ENCODE measurements at places on chromosomes 3 and 15. TPM values are rescaled to one million over a fixed set of nuclear protein-coding genes. Genes with fewer than 3 reads are reported as not detected.

DNA sequence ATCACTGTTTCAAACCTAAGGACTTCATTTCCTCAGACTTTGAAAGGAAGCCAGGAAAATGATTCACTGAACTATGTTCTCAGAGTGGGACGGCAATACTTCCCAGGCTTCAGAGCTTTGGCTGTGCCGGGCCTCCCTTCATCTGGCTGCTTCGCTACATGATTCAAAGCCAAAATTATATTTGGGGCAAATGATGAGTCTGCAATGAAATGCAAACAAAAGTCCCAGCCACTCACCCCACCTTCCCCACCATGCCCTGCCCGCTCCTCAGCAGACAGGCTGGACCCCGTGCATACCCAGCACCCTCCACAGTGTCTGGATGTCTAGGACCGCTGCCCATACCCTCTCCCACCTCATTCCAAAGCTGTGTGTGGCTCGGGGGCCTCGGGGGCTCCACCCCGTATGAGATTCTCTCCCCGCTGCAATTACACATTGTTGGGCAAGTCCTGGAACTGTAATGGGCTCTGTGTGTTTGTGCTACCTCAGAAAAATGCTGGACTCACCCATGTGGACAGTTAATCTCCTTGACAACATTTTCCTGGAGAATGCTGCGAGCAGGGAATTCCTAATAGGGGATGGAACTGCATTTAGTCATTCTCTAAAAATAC lies 32.2 kb downstream of the ATP10A start:
- peak; percentile 56 for DNase-seq

GRCh38 chr3:152177757-152178156 lies 91.0 kb upstream of the MBNL1 start:
- no peak for DNase-seq

- no peak for DNase-seq
These were observed 1.5 kb downstream of the CELF6 start for GRCh38 chr15:72318408-72318942.

DNA sequence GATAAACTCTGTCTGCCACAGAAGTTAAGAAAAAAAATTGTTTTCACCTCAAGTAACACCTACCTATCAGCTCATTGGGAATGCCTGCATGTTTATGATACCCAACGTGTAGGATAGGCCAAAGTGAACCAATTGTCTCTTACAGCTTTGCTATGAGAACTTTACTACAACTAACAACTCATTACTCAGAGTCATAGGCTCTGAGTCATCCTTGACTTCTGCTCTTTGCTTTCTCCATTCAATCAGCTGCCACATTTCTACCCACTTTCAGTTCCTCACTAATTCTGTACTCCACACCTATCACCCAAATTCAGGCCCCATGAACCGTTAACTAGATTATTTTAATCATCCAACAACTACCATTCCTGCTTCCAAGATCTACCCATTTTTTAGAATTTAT lies 843.9 kb downstream of the TUSC7 start:
- no peak for DNase-seq

GRCh38 chr3:45225465-45226205 lies 452 bp downstream of the TMEM158 start:
- DNase-seq = peak; percentile 43

DNA sequence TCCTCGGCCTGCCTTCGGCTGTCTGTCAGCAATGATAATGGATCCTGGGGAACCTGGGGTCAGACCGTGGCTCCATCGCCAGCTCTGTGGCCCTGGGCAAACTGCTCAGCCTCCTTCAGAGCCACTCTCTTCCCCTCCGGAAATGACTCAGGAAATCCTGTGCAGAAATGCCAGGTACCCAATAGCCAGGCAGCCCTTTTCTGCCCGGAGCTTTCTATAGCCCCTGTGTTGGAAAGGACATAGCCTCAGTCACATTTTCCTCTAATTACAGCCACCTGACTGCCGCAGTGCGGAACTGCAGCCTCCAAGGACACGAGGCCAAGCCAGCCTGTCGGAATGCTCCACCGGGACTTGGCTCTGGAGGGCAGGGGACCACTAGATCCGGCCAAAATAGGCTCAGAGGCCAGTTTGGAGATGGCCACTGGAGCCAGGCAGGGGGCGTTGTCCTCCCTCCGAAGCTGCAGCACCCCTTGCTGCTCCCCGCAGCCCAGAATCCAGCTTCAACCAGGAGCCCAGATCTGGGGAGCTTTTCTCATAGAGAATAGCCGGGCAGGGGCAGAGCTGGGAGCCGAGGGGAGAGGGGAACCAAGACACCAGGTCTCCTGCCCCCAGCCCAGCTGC lies 11.6 kb upstream of the ZXDC start:
- DNase-seq = peak; percentile 36

DNA sequence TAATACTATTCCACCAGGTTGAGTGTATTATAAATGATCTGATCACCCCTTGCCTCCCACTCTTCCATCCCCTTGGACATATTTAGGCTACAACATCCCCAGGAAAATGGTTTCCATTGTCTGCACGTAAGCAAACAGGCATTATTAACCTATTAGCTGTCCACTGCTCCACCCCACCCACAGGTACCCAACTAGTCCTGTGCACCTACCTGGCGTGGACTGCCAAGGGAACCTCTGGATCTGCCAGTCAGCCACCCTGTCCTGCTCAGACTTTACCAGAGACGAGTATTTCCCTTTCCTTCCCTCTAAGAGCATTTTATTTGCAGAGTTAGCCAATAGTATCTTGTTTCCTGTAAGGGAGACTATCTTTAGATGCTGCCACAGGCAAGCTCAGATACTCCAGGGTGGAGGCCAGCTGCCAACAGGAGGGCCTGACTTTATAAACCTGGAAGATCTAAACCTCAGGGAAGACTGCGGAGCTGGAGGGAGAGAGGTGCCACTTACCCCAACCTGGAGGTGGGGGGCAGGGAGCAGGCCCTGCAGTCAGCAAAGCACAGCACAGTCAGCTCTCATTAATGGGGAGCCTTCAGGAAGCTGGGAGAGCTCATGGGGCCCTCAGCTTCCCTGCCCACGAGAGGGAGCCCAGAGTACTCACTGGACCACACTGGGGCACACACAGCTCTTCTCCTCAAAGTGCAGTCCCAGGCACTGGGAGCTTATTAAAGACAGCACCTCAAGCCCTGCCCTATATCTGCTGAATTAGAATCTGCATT lies at the start of gene CX3CR1:
Gene CX3CR1 (minus strand): TSS at position 292 of the 773 bp plus-strand sequence. CDS start 13,527 bp downstream, outside the sequence.
- DNase-seq = no peak

GRCh38 chr15:98146031-98146820 lies 185.7 kb downstream of the ARRDC4 start:
- DNase-seq = no peak

- DNase-seq = no peak
These were observed 24.0 kb upstream of the SOX2 start for GRCh38 chr3:181687731-181688130.

DNA sequence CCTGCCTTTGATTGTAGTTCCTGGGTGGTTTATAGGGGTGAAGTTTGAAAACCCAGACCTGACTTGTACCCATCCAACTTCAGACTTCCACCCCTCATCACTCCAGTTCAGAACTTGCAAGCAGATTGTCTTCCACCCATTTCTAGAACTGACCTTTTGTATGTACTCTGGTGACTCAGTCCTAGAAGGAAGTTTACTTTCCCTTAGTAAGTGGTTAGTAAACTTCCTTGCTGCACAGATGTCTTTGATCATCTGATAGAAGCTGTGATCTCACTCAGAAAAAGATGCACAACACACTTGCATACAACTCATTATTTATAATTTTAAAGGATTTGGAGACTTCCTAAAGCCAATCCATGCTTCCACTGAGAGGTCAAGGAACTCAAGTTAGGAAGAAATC lies 368.0 kb downstream of the MFSD1 start:
- DNase-seq = no peak

- DNase-seq = no peak
These were observed 39.7 kb upstream of the PYGO1 start for GRCh38 chr15:55627730-55628368.

GRCh38 chr15:64096668-64097384 lies 1.0 kb downstream of the SNX1 start:
- DNase-seq = no peak

- DNase-seq = no peak
These were observed 123.9 kb downstream of the OXNAD1 start for GRCh38 chr3:16388850-16389441.

DNA sequence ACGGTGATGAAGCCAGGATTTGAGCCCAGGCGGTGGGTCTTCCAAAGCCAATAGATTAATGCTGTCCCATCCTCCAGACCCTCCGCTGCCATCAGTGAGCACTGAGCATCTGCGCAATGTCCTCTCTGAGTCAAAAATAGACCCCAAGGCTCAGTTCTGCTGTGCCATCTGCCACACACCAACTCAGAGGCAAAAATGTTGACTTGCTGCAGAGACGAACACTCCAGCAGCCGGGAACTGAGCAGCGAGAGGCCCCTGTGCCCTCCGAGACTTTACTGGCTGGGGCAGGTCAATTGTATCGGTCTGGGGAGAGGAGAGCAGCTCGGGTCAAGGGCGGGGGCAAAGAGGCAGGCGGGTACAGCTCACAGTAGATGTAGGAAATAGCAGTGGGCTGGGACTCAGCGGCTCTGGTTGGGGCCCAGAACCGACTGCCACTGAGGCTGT lies 41.5 kb upstream of the ATP2B2 start:
- DNase-seq = no peak

DNA sequence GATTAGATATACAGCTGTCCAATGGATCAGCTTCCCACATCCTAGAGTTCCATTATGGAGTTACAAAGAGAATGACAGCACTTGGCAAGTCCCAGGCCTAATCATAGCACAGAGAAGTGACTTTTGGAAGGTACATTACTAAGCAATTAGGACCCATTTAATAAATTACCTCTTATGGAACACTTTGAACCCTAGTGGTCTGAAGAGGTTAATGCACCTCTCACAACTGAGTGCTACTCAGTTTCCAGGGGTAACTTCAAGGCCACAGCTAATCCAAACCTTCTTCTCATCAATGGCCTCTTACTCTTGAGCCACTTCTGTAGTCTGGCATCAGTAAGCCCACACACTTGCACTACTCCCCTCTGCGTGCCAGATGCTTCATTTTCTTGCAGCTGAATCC lies 34.9 kb upstream of the MEIS2 start:
- DNase-seq = no peak

DNA sequence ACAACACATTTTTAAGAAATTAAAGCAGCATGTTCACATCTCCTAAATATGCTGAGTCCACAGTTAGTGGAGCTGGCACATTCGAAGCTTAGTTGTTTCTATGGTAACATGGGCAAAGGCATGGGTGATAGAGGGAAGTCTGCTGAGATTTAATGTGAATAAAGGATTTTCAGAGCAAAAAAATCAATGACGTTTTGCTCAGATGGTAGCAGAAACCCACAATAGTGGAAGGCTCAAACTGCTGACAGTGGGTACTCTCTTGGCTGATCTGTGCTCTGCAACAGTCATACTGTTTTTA lies 795.1 kb upstream of the ARPP21 start:
- DNase-seq = no peak

DNA sequence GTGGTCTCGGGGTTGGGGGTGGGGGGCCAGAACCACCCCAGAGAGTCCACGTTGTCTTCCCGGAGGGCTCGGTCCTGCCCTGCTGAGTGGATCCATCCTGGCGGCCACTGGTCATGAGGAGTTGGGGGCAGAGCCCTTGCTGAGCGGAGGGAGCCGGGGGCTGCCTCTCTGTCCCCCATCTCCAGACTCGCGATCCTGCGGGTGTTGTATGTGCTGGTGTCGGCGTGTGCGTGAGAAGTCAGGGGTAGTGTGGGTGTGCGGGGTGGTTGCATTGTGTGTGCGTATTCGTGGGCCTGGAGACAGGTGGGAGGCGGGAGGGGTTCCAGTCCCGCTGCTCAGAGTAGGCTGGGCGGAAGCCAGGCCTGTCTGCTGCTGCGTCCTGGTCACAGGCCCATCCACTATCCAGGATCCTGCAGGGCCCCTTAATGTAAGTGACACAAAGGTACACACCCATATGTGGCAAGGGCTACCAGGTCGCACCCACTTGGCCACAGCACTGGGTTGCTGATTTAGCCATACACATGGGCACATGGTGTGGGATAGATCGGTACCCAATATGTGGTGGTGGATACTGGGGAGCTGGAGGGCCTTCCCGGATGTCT lies 30.7 kb downstream of the NBEAL2 start:
- DNase-seq = peak; percentile 26

DNA sequence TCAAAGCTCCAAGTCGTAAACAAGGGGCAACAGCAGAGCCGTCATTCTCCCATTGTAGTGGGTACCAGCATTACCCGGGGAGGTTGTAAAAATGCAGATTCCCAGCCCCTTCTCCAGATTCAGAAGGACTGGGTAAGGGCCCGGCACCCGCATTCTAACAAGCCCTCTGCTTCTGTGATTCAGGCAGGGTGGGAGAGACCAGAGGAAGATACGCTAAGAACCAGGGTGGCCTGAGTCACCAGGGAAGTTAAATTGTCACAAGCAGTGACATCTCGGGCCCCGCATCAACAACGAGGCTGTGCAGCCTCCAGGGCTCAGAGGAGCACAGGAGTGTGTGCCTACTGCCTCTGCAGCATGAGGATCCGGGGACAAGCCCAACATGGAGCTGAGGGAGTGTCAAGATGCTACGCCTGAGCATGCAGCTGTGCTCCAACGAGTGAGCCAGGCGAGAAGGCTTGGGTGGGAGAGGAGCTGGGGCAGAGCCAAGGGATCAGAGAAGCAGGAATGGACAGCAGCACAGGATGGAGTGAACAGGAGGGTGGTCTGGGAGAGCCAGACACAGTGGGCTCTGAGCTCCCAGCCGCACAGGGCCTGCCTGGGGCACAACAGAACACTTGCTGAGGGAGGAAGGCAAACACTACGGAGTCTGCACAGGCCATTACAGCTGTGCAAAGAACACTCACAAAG lies 68.5 kb downstream of the CPN2 start:
- DNase-seq = peak; percentile 22

DNA sequence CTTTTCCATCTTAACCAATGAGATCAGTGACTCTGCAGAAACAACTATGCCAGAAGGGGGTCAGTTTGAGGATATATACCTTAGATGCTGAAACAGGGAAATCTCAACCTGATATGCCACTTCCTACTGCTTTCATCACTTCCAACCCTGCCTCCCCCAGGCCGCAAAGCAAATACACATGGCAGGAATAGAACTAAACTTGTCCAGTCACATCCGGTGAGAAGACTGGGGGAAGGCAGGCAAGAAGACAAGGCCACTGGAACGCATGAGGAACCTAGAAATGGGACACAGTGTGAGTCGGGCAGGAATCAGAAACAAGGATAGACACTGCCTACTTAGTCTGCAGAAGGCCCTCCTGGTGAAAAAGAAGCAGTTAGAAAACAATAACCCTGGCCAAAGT lies 90.6 kb downstream of the MYO5A start:
- no peak for DNase-seq

Gene TERB2
- total RNA-seq = not detected

Gene SIN3A
- 32.3 TPM for total RNA-seq

Gene UBL7
- total RNA-seq = 43.5 TPM

Gene GPR27
- total RNA-seq = 2.3 TPM

Gene LSG1
- 22.8 TPM for total RNA-seq

Gene LTK
- 0.50 TPM for total RNA-seq

Gene DET1
- 5.4 TPM for total RNA-seq

Gene FAM43A
- 15.4 TPM for total RNA-seq

Gene MYH15
- total RNA-seq = 0.42 TPM

Gene FOXB1
- total RNA-seq = not detected

Measured in left cardiac atrium (tissue), 4 donors.